ENCODE measurements at places on chromosomes 4 and X. TPM values are rescaled to one million over a fixed set of nuclear protein-coding genes. Genes with fewer than 3 reads are reported as not detected.

FREM3 gene
- total RNA-seq = 0.12 TPM

DNA sequence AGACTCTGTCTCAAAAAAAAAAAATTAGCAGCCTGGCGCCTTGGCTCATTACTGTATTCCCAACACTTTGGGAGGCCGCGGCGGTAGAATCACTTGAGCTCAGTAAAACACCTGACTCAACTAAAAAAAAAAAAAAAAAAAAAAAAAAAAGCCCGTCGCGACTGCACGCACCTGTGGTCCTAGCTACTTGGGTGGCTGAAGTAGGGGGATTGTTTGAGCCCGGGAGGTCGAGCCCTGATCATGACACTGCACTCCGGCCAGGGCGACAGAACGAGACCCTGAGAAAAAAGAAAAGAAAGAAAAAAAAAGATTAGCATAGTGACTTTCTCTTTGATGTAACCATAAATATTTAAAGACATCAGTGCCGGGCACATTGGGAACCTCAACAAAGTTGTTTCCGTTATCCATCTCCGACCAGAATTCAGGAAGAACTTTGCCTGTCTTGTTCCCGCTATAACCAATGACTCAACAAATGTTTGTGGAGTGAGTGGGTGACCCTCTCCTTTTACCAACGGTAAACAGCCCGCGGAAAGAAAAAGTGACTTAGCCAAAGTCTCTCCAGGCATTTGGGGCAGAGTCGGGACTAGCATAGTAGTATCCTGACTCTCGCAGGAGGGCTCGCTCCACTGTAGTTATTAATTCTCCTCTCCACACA is 553 bp upstream of the MED28 start:
- no peak for DNase-seq

DNA sequence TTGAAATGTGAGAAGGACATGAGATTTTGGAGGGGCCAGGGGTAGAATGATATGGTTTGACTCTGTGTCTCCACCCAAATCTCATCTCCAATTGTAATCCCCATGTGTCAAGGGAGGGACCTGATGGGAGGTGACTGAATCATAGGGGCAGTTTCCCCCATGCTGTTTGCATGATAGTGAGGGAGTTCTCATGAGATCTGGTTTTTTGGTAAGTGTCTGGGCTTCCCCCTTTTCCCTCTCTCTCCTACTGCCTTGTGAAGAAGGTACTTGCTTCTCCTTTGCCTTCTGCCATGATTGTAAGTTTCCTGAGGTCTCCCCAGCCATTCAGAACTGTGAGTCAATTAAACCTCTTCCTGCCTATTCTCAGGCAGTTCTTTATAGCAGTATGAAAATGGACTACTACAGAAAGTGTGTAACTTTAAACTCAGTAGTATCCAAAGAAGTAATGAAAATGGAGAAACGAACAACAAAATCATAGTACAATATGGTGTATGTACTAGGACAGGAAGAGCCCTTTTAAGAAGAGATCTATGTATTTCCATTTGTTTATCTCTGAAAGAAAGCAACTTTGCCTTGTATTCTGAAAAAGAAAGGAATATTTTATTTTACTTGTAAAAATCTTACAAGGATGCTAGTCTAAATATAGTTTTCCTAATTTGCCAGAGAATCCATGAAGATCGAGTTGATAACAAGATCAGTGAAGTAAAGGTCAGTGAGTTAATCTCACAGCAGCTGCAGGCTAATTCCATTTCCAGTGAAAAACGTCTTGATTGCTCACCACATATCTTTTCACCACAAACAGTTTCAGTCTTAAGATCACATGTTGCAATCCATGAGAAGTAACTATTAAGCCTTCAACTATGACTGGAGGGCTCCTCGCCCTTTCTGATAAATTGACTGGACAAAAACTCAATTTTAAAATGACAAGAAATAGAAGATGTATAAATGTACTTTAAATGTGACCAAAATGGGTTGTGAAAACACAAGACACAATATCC is 20.5 kb downstream of the PKD2 start:
- DNase-seq = no peak

DNA sequence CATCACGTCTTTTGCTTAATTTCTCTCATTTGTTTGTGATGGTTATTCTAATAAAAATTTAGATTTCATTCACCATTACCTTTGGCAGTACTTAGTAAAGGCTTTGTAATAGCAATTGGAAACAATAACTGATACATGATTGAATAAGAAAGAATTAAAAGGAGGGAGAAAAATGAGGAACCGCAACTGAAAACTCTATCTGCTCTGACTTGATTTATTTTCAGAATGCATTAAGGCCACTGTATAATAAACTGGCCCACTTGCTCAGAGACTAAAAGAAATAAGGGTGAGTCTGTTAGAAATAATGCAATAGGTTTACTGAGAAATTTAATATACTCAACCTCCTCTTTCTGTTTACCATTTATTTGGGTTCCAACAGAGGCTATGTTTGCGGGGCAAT is 351.5 kb downstream of the TMA16 start:
- no peak for DNase-seq

NWD2 gene
- total RNA-seq = 0.17 TPM

GRCh38 chr4:168793542-168793941 is 216.5 kb downstream of the CBR4 start:
- no peak for DNase-seq

KLHL15 gene
- total RNA-seq = 5.5 TPM

All from lung (tissue), 17 donors.